ENCODE measurements at places on chromosomes 11 and 22.

DNA sequence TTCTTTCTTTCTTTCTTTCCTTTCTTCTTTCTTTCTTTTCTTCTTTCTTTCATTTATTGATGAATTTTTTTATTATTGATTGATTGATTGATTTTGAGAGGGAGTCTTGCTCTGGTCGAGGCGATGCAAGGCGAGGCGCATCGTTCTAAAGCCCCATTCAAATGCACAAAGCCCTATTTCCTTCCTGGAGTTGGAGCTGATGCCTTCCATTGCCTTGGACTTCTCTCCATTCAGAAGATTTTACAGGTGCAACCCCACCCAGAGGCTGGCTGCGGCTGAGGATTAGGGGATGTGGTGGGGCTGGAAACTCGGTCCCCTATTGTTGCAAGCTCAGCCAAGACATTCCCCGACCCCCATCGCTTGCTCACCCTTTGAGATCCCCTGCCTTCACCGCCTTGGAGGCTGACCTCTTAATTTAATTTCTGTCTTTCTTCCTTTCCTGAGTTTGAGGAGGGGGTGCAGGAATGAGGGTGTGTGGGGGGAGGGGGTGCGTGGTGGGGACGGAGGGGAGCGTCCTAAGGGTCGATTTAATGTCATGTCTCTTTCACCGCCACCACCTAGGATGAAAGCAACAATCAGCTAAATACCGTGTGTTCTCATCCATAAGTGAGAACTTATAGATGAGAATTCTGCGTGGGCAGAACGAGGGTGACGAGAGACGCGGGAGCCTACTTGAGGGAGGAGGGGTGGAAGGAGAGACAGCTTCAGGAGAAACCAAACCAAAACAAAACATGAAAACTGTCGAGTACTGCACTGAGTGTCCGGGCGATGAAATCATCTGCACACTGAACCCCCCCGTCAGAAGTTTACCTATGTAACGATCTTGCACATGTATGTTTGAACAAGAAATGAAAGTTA, 3913.9 kb upstream of the OR11H1 start:
- no peak for DNase-seq

DNA sequence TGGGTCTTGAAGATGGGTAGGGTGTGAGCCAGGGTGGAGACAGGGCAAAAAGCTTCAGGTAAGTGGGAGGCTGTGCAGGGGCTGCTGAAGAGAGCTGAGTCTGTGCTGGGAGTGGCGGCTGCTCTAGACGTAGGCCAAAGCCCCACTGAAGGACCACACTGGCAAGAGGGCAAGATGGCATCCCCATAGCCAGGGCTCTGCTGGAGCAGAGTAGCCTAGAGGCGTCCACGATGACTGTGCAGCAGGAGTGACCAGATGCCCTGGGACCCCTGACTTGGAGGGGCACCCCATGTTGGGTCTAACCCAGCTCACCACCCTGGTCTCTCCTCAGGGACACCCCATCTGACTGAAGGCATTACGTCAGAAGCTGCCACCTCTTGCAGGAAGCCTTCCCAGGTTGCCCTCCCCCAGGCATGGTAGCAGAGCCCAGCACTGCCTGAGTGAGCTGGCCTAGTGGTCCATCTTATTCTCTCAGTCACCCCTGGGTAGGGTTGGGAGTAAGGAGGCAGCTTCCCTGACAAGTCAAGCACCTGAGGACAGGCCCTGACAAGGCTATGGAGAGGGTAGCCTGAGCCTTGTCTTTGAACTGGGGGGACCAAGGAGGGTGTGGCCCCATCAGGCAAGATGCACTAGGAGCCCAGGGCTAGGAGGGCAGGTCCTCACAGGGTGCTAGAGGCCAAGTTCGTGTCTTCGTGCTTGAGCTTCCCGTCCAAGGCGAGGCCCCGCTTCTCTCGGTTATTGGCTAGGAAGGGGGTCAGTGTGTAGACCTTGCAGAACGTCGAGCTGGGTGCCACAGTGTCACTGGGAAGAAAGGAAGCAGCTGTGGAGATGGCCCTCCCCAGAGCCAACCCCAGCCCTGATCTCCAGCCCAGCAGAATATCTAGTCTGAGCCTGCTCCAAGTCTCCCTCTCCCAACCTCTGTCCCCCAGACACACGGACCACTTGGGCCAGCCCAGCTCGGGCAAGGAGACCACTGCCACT, 33.1 kb downstream of the TPBGL start:
- no peak for DNase-seq

GRCh38 chr22:44999231-44999630, 10.6 kb downstream of the PHF21B start:
- DNase-seq = no peak

DNA sequence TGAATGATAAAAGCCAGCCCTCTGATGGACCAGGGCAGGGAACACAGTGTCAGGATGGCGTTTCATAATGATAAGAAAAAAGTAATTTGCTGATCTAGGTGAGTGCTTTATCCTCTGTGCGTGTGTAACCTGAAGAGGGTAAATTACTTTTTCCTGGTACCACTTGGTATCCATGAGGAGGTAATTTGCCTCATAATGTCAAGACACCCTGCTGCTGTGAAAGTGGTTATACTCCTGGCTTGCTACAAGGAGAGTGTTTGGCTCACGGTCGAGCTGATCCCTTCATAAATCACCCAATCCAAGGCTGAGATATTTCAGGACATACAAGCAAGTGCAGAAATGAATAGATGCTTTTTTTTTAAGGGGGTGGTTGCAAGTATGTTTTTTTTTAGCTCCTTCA, 207.2 kb upstream of the PGR start:
- DNase-seq = no peak

- DNase-seq = no peak
Measured at GRCh38 chr11:96035031-96035739, 111.3 kb upstream of the MTMR2 start.

DNA sequence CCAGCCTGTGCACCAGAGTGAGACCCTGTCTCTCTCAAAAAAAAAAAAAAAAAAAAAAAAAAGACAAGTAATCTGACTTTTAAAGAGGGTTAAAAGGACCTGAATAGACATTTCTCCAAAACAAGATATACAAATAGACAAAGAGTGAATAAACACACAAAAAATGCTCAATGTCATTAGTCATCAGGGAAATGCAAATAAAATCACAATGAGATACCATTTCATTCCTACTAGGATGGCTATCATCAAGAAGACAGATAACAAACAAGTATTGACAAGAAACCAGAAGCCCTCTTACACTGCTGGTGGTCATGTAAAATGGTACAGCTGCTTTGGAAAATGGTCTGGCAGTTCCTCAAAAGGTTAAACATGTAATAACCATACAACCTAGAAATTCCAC, 4.1 kb downstream of the RIC3 start:
- no peak for DNase-seq

DNA sequence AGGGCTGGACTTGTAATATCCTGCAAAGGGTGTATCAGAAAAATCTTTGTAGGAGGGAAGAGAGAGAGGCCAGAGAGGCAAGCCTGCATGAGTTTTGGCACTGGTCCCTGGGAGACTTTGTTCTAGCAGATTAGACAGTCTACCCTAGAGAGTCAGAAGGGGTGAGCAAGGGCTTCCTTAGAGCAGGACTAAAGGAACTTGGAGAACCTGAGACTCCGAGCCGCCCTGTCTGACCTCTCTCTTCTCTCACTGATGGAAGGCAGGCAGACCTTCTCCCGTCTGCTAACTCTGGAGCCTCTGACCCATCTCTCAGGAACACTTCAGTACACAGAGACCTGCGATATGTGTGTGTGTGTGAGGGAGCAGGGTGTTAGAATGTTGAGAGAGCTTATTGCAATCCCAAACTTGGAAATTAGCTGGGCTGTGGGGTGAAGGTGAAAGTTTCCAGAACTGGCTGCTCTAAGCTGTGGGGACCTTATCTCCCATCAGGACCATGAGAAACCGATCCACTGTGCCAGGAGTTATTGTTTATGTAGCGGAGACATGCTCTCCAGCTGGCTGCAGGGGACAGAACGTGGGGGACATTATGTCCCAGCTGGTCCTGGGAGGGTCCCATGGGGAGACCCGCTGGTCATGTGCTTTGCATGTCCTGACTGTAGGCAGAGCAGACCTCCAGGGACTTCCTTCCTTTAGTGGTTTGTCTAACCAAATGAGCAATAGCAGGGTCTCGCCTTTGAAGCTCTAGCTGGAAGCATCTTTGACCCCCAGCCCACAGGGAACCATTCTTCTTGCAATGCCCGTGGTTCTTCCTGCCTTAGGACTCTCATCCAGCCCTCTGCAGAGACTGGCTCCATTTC, 51.1 kb downstream of the TIMP3 start:
- no peak for DNase-seq

GRCh38 chr11:116642902-116643301, 129.9 kb downstream of the BUD13 start:
- DNase-seq = no peak

DNA sequence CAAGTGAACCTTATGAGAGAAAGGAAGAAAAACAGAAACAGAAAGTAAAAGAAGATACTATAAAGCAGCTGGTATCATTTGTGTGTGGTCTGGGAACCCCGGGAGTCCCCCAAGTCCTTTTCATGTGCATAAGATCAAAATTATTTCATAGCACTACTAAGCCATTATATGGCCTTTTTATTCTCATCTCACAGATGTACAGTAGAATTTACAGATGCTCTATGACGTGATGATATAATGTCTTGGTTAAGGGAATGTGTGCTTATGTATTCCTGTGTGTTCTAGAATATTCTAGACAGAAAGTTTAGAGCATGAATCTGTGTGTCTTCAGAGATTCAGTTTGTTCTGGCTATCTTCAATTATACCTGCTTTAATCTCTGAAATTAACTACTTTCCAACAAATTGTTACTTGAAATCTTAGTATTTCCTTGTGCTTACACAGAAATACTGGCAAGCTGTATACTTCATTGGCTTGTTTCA, 8.6 kb upstream of the TPP1 start:
- DNase-seq = no peak

DNA sequence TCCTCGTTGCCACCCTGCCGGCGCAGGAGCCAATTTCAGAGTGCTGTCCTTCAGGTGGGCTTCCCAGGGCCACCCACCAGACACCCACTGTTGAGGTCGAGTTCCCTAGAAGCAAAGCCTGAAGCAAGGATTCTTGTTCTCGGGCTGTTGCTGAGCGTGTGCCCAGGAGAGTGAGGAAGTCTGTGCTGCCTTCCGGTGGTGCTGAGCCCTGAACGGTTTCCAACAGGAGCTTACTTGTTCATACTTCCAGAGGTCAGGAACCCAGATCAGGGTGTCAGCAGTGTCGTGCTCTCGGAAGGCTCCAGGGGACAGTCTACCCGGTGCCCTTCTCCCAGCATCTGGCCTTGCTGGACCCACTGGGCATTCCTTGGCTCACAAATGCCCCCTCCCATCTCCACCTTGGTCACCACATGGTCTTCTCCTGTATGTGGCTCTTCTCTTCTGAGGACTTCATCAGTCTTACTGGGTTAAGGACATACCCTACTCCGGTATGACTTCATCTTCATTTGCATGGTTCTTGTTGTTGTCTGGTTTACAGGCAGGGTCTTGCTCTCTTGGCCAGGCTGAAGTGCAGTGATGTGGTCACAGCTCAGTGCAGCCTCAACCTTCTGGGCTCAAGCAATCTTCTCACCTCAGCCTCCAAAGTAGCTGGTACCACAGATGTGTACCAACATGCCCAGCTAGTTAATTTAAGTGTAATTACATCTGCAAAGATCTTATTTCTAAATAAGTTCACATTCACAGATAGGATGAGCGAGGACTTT, 11.2 kb downstream of the SLC25A1 start:
- DNase-seq = no peak

GRCh38 chr22:46803031-46803880, 40.8 kb downstream of the TBC1D22A start:
- no peak for DNase-seq

DNA sequence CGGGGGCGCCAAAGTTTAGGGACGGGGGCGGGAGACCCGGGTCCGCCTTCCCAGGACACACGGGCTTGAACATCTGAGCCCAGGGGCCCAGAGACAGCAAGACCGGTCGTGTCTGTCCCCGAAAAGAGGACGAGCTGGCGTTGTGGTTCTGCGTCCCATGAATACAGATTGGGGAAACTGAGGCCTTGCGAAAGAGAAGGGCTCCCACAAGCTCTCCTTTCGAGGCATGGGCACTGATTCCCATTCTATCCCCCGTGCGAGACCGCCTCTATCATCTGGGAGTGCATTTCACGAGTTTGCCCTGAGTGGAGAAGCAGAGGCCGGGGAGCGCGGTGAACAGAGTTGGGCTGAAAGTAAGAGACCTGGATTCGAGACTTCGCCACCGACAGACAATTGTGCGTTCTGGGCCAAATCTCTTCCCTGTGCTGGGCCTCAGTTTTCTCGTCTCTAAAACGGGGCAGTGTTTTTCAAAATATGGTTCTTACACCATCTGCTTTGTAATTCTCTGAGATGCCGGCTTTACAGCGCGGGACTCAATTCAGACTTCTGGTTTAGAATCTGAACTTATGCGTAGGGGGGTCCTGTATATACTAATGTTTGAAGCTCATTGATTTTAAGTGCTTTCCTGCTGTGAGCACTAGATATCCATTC, 471 bp downstream of the RNF185 start:
- DNase-seq = no peak
